ENCODE measurements at places on chromosomes 1 and 21.

DNA sequence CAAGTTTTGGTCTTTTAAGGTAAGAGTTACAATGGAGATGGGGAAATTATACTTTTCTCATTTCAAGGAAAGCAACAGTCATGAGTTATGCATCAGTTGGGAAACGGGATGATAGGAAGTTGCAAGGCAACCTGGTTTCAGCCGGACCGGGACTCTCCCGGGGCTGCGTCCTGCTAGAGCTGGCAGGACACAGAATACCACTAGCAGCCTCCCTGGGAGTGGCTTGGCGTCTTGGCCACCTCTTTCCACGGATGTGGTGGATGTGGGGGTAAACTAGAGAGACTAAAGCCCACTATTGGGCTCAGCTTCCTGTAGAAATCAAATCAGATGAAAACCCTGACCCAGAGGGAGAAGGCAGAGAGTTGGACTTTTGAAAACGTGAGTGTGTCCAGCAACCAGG is 71.9 kb downstream of the ADARB1 start:
- DNase-seq, result no peak

- DNase-seq, result no peak
Measured at GRCh38 chr1:80066060-80066459, 1059.5 kb upstream of the ADGRL4 start.

DNA sequence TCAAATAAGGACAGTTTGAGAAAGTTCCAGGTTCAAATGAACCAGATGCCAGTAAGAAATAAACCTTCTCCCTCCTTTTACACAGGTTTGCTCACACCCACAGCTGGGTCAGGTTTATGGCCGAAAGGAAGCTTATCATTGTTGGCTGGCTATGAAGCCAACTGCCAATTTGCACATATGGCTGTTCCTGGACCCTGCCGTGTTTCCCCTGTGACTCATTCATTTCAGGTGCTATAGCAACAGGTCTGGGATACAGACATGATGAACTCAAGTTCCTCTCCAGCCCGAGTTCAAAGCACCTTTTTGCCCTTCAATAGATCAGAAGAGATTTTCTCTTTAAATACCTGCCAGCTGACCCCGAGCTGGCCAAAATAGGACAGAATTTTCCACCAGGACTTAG is 134.4 kb upstream of the SMYD2 start:
- DNase-seq, result no peak

- no peak for DNase-seq
Measured at GRCh38 chr1:25647106-25647505, 30.5 kb downstream of the MAN1C1 start.

DNA sequence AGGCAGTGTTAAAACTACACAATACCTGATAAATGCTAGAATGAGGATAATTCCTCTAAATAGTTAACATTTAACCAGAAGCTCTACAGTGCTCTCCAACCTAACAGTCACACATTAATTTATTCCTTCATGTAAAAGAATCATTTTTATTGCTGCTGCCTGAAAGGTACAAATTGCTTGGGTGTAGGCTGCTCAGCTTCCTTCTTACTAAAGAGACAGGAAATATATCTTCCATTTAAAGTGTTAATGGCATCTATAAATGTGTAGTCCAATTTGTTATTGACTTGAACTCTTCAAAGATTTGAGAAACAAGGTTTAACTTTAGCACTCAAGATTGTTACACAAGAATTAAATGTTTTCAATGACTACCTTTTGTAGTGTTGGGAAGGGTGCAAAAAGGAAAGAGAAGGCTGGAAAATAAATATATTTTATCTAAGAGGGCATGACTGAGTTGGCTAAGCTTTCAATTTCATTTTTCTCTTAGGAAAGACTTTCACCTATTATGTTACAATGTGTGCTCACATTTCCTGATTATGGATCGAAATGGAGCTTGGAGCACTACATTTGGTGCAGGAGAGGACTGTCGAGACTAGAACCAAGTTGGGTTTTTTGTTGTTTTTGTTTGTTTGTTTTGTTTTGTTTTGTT is 105.5 kb upstream of the CACYBP start:
- no peak for DNase-seq

DNA sequence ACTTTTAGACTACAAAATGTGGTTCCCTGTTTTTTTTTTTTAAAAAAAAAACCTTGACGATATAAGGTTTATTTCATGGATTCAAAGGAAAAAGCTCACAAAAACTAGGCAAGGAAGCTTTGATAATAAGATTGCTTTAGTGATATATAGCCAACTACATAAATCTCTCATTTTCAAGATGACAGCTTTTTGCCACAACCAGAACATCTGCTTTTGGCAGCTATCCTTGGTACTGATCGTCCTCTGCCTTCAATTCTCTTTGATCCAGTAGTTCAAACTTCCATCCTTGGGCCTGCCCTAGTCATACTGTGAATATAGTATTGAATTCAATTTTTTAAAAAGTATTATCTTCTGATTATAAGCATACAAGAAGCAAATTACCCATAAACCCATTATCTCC is 72.9 kb upstream of the CD53 start:
- DNase-seq, result no peak

DNA sequence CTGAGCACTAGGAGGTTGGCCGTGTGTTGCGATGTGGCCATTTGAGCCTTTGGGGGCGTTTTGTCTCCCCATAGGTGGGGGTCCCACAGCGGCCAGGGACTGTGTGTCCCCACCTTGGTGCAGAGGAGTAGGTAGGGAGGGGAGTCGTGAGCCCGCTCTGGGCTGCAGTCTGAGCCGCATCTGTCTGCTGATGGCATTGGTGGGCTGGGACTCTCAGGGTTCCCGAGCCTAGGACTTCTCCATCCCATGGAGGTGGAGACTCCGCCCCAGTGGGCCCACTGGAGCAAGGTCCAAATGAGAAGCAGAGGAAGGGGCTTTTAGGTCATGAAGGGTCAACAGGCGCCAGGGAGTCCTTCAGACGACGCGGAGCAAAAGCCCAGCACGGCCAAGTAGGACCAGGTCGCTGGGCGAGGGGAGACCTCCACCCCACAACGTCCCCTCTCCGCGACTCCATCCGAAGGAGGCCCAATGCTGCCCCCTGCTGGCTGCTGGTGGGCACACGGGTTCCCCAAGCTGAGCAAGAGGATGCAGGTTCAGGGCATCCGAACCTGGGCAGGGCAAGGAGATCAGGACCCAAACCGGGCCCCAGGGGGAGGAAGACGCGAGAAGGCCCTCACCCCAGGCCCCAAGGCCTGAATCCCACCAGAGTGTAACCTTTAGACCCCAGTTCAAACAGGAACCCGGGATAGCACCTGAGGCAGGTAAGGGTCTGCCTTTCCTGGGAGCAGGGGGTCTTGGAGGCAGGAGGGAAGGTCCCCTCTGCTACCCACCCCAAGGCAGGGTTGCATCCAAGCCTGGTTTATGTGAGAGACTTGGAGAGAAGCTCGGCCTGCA is 14.9 kb downstream of the TTC34 start:
- DNase-seq, result peak; percentile 56

GRCh38 chr1:223038288-223039006 is 104.6 kb downstream of the TLR5 start:
- DNase-seq, result no peak

- DNase-seq, result no peak
Measured at GRCh38 chr1:98044071-98044697, 123.3 kb upstream of the DPYD start.
